ENCODE measurements at places on chromosomes 2 and 18. TPM values are rescaled to one million over a fixed set of nuclear protein-coding genes. Genes with fewer than 3 reads are reported as not detected.

GRCh38 chr2:133421516-133422324 is 146.5 kb downstream of the NCKAP5 start:
- no peak for DNase-seq

GRCh38 chr2:238743243-238744065 is 104.4 kb upstream of the TWIST2 start:
- no peak for DNase-seq

- no peak for DNase-seq
Observed at GRCh38 chr2:6648596-6649247, 217.0 kb downstream of the CMPK2 start.

DNA sequence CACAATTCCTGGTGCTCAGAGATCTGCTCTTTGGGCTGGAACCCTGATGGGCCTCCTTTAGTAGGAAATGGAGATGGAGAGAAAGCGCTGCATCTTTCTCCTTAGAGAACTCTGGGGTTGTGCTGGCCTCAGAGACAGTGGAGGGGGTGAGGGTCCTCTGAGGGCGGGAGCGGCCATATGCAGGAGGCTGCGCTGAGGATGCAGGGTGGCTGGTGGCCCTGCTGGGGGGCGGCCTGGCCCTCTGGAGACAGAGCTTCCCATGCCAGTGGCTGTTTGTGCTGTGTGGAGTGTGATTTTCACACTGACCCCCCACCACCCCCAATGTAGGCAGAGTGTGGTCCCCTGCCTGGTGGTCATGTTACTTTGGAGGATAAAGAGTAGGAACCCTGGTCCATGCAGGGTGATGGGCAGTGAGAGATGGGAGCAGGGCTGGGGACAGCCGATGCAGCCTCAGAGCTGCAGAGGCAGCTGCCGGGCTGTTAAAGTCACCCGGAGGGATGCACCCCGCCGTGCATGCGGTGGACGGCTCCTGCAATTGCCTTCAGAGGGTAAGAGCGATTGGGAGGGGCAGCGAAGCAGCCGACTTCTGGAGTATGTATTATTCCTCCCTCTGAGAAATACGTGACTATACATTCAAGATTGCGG is 194.6 kb downstream of the FAM210A start:
- DNase-seq: no peak

DNA sequence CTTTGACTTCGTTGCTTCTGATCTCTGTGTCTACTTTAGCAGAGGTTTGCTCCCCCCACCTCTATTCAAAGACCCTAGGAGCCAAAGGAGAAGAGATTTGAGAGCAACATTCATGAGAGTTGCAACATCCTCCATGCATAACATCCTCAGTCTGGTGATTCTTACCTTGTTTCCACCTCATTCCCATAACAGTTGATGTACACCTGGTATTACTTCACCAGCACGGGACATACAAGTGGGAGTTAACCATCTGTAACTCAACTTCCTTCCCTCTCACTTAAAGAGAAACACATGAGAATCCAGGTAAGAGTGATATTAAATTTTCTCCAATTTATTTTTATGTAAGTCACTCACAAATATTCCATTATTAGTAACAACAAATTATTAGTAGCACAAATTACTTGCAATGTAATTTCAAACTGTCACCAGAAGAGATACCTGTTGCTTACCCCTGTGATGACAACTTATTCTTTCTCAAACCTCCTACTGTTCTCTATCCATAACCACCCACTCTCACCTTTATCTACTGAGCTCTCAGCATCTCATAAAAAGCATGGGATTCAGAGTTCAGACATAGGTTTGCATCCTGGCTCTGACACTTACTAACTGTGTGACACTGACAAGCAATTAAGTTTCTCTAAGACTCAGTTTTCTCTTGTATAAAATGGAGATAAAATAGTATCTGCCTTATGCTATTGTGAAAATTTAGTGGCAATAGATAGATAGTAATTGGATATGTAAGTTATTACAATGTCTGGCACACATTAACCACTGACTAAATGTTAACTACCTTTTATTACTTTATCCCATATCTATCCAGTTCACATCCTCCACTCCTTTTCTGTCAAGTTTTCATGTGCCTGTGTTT is 184.6 kb upstream of the SRD5A2 start:
- no peak for DNase-seq

DNA sequence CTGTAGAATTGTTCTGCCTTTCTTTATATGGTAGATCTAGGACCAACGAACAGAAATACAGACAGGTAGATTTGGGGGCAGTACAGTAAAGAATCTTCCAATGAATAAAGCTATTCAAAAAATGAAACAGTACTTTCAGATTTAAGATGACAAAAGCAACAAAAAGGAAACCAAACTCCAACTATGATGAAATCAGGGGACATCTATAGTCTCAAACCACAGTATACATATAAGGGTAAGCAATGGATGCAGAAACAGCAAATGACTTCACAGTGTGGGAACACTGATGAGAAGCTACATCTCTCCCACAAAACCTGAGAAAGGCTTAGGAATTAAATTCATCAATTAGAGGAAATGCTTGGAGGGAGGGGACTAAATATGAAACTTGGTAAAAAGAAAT is 202.5 kb downstream of the CTNNA2 start:
- DNase-seq: no peak

DNA sequence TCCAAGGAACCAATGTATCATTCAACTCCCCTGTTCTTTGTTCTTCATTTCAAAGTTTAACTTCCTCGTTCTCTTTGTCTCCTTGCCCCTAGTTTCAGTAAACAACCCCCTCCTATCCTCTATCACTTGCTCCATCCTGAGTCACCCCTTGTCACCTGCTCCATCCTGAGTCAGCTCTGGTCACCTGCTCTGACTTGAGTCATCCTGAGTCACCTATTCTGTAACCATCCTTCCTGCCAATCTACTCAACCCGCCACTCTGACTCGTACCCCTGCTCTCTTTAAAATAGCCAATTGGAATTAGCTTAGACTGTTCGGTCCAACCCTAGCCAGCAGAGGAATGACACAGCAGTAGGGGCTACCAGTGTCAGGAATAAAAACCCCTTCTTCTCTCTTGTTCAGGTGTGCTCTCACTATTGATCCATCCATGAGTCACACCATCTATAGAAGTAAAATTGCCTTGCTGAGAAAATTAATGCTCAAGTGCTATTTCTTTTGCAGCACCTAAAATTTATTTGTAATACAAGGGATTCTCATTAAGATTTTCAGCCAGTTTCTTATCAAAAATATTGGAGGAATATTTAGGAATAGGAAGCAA is 326.8 kb downstream of the AKAIN1 start:
- no peak for DNase-seq

GRCh38 chr2:204718607-204719006 is 173.3 kb downstream of the PARD3B start:
- no peak for DNase-seq

DNA sequence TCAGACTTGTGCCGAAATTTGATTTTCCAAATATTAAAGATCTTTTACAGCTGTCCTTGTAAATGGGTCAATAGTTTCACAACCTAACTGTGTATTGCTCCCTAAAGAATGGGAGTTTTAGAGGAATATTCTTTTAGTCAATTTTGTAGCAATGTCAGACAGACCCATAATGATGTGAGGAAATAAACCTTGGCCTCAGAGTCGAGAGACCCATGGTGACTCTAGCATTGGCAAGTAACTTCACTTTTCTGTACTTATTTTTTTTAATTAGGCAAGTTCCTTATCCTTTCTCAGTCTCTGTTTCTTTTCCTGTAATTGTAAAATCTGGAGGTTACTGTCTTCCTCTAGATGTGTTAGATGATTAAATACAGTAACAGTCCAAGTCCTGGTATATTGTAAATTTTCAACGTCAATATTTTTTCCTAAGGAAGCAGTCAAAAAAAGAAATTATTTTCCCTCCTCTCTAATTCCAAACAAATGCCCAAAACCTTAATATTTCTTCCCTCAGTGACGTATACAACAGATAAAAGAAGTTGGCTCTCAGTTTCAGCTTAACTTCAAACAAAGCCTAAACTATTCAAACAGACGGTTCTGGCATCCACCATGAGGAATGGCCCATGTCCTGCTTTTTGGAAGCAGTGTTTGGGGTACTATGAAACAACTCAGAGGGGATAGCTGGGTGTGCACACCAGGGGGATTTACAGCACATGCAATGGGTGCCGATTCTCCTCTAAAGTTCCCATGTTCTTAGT is 466.7 kb downstream of the TNS1 start:
- no peak for DNase-seq

- DNase-seq: no peak
Observed at GRCh38 chr18:54263904-54264336, 5.4 kb upstream of the POLI start.

GRCh38 chr2:206851521-206851920 is 86.1 kb downstream of the FASTKD2 start:
- no peak for DNase-seq

- no peak for DNase-seq
Observed at GRCh38 chr2:231334981-231335380, 60.5 kb upstream of the B3GNT7 start.

- no peak for DNase-seq
Observed at GRCh38 chr2:181723731-181724130, 43.4 kb upstream of the NEUROD1 start.

GRCh38 chr2:16140771-16141640 is 200.7 kb downstream of the MYCN start:
- DNase-seq: no peak

DNA sequence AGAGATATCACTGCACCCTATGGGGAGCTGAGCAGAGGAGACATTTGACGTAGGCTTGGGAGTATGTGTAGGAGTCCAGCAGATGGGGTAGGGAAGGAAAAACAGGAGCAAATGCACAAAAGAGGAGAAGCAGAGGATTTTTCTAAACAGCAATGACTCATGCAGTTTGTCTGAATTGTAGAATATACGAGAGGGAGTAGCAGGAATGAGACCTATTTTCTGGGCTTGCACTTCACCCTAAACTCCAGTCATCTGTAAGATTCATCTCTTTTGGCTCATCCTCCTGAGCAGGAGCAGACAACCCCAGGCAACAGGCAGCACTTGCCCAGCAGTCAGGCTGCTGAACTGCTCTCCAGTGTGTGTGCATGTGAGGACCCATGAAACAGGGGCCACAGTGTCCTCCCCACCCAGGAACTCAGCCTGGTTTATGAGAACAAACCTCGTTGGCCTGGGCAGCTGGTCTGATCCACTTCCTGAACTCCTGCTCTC is 100.2 kb upstream of the CDC42EP3 start:
- no peak for DNase-seq

GRCh38 chr2:39778233-39778632 is 825 bp downstream of the THUMPD2 start:
- no peak for DNase-seq

- no peak for DNase-seq
Observed at GRCh38 chr2:64685430-64685829, 31.7 kb upstream of the SERTAD2 start.

DNA sequence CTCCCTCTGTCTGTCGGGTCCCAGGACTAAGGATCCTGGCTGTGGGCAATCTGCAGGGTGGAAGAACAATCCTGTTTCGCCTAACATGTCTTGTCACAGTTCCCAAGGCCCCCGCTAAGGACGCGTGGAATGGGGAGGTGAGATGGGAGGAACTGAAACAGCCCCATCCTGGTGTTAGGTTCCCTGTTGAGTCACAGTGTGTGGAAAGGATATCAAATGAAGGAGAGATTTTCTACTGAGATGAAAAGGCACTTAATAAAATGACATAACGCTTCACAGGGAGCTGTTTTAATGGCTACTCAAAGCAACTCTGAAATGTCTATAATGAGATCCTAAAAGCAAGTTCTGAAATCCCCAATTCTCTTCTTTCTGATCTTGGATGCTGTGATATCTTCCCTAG is 52.5 kb downstream of the RAB31 start:
- DNase-seq: no peak

DNA sequence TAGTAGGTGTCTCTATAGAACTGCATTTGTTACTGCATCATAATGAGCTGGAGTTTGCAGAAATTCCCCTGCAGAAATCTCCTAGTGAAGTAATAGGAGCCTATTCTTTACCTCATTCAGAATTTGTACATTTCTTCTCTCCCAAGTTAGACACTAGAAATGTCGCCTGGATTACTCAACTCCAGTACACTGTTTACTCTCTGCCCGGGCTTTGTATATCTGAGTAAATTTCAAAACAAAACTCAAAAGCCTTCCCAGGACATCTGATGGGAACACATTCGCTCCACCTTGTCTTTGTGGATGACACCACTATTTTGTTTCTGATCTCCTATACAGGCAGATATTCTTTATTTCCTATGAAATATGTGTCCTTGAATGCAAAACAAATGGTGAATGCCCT is 76.8 kb downstream of the POU3F3 start:
- DNase-seq: no peak

DNA sequence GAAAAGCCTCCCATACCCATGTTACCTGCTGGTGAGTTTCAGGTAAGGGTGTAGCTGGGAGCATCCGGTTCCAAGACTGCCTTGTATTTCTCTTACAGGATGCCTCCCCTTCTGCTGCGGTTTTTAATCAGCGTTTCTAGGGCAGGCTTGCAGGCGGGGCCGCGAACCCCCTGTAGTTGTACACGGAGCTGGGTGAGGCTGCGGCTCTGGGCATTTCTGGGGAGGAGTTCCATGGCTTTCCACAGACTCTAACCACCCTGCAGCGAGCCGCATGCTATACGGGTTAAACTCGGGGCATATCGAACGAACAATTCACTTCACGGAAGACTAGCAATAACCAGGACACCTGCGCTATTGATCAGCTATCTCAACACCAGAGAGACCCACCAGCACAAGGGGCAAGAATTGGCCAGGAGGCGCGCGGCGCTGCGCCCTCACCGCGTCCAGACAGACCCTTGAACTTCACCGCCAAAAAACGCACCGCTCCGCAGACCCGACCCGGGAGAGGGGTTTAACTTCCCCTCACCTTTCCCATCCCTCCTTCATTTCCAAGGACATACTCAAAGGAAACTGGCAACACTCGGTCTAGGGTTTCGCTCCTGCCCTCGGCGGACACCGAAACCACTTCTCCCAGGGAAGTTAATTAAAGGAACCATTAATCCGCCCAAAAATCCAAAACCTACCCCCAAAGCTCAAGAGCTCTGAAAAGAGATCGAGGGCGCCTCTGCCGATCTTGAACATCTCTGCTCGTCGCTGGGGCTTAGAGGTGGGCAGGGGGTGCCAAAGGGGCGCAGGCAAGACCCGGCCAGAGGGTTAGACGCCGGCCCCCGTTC is 909 bp downstream of the TGFA start:
- DNase-seq: no peak

GRCh38 chr2:22826703-22827102 is 558.3 kb upstream of the KLHL29 start:
- DNase-seq: no peak

GRCh38 chr2:70081221-70081620 is 6.1 kb upstream of the PCBP1 start:
- DNase-seq: no peak

INO80C gene
- 18.8 TPM for total RNA-seq

CKAP2L gene
- total RNA-seq: 63.3 TPM

UGT1A10 gene
- total RNA-seq: not detected

ERFE gene
- not detected for total RNA-seq

MGAT4A gene
- 69.8 TPM for total RNA-seq

CRYGC gene
- not detected for total RNA-seq

AQP12B gene
- total RNA-seq: not detected

ATL2 gene
- total RNA-seq: 47.9 TPM

All from activated CD4-positive, alpha-beta memory T cell treated with anti-CD3 and anti-CD28 coated beads, Interleukin-2, amount 10 ng/mL, durations not matched to agents 7 days and 5 days (primary cell).